ENCODE measurements at places on chromosomes 5 and 9.

DNA sequence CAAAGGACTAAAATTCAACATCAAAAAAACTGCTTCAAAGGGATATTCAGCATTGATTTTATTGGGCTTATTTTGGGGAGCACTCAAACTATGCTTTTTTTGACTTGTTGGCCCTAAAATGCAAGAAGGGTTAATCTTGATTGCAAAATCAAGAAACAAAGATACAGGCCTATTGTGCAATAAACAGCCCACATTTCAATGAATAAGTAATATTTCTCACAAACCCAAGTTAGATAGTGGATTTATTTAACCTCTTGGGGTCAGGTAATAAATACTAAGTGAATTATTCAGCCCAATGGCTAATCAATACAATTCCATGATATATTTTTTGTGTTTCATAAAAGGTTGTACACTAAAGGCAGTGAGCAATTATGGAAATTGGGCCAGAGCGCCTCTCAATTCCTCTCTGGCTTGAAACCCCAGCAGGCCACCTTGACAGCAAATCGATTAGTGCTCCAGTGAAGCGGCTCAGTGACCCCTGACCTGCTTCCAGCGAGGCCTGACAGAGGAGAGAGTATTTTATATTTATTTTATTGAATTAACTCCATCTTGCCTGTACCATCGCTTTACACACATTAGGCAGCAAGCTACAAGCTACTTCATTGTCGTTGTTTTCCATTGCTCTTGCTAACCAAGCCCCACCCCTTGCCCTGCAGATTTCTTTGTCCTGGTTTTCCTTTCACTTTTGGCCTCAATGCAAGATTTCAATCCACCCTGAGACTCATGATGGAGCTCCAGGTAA, 65.5 kb downstream of the EBF1 start:
- no peak for DNase-seq

DNA sequence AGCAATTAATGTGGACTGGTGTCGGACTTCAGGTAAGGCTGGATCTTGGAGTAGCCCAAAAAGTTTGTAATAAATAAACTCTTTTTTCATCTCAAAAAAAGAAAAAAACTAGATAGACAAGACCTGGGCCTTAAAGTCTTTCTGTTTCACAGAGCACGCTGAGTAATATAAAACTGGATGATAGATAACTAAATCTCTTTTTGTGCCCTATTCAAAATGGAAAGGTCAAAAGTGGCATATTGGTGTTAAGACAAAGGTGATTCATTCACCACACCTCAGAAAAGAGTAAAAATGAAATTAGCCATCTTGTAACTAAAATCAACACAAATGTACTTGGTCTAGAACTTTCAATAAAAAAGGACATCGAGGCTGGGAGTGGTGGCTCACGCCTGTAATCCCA, 30.3 kb upstream of the RFK start:
- no peak for DNase-seq

DNA sequence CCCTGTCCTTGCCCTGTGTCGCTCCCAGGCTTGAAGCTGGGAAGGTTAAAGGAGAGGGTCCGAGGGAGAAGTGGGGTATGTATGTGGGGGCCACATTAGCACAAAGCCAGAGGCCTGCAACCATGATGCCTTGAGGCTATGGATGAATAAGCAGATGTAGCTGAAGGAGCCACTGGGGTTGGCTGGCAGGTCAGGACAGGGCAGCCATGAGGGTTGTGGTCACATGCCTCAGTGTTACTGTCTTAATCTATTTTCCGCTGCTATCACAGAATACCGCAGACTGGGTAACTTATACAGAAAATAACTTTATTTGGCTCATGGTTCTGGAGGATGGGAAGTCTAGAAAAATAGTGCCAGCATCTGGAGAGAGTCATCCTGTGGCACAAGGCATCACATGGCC, 9.2 kb upstream of the GRHPR start:
- DNase-seq = no peak

GRCh38 chr5:112201141-112201540, 217.9 kb downstream of the EPB41L4A start:
- no peak for DNase-seq

GRCh38 chr5:37839407-37840052, at the start of gene GDNF:
Gene GDNF, minus strand, starts transcription at chr5:37840041. Its CDS starts 5,245 bp downstream, at chr5:37834796.
- no peak for DNase-seq

DNA sequence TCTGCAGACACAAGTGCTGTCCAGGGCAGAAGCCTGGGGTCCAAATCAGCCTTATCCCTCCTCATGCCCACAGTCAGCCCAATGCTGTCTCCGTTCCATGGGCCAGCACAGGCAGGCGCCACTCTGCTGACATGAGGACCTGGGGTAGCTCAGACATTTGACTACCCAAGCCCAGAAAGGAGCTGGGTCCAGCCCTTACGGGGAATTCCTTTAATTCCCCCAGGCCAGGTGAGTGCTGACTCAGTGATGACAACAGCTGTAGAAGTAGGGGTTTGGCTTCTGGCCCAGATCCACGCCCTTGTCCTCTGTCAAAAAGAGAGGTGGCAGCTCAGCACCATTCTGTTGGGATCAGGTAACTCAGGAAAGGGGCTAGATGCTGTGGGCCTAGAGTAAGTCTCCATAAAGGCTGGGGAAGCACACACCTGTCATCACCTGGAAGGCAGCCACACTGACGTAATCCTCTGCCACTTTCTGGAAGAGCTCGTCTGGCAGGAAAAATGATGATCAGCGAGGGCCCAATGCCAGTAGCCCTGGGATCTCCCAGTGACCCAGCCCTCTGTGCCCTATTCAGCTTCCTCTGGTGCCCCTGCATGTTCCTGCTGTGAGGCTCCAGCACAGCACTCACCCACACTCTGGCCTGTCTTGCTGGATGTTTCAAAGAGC, 1.9 kb downstream of the RAB24 start:
- peak; percentile 88 for DNase-seq

DNA sequence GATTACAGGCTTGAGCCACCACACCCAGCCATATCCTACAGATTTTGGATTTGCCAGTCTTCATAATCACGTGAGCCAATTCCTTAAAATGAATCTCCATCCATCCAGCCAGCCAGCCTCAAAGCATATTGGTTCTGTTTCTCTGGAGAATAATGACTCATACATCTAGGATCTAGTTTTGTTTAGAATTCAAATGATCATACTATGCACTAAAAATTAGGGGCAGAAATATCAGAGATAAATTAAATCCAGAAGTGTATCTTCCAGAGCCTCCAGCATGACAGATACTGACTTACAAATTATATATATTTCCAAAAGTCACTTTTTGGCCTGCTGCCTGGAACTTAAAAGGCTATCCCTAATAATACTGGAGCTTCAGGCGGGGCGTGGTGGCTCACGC, 119.1 kb upstream of the NR5A1 start:
- no peak for DNase-seq

- DNase-seq = no peak
Observed at GRCh38 chr9:711761-712553, 129.5 kb upstream of the DMRT1 start.

DNA sequence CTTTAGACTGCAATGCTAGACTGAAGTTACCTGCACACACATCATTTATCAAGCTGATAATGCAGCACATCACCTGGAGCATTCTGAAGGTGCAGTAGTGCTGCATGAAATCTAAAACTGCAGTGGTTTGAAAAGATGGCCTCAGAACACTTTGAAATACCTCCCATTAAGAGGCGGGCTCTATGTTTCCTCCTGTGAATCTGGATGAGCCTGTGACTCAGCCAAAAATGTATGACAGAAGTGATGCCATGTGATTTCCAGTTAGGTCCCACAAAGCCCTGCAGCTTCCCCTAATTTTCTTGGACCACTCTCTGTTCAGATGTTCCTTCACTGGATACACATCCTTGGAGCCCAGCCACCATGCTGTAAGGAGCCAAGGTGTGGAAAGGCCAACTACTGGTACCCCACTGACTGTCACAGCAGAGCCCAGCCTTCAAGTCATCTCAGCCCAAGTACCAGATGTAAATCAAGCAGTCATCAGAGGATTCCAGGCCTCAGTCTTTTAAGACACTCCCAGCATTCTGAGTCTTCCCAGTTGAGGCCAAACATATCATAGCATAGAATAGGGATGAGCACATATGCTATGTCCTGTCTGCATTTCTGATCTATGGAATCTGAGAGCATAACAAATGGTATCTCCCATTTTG, 27.2 kb upstream of the DEPDC1B start:
- DNase-seq = no peak

GRCh38 chr9:18922161-18922885, 110.7 kb downstream of the SAXO1 start:
- DNase-seq = no peak

GRCh38 chr5:143672806-143673205, 139.2 kb upstream of the HMHB1 start:
- DNase-seq = no peak

- DNase-seq = no peak
Observed at GRCh38 chr9:128723352-128723865, 518 bp downstream of the ZDHHC12 start.

DNA sequence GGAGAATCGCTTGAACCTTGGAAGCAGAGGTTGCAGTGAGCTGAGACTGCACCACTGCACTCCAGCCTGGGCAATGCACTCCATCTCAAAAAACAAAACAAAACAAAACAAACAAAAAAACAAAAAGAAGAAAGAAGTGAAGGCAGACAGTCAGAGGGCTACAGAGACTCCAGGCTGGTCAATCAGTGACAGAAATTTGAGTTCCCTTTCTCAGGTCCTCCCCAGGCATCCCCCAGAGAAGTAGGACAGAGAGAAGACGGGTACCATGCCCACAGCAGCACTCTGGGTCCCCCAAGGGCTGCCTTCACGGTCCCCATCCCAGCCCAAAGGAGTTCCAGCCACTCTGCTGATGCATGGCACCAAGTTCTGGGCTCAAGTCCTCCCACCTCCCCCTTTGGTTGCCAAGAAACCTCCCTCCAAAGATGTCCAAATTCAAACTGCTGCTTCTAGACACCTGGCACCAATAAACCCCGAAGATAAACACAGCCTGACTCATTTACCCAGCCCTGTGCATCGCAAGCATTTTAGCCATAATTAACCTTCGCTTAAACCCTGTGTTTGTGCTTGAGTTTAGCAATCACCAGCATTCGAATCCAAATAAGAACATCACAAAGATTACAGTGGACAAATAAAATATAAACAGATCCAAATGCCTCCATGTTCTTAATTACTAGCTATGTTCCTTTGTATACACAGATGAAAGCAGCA, 24.0 kb downstream of the SEMA4D start:
- peak; percentile 25 for DNase-seq

DNA sequence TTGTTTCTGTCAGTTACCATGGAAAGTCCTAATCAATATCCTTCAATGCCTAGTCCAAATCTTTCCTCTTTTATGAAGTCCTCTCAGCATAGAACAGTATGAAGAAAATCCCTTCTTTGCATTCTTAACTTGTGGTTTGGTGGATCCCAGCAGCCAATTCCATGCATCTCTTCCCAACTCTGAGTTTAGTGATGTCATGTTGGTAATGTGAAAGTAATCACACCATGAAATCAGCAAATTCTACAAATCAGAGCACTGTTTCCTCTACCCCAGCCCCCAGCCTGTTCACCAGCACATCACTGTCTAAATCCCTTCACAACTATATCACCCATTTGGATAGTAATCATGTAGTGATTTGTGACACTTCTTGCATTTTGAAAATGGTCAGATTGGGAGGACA, 4.7 kb upstream of the C1QTNF2 start:
- DNase-seq = no peak

GRCh38 chr9:93009337-93010015, 49.0 kb upstream of the SUSD3 start:
- DNase-seq = no peak

GRCh38 chr9:105257809-105258208, 13.4 kb downstream of the SLC44A1 start:
- peak; percentile 5 for DNase-seq

- DNase-seq = no peak
Observed at GRCh38 chr9:94758031-94758430, 31.5 kb downstream of the AOPEP start.

DNA sequence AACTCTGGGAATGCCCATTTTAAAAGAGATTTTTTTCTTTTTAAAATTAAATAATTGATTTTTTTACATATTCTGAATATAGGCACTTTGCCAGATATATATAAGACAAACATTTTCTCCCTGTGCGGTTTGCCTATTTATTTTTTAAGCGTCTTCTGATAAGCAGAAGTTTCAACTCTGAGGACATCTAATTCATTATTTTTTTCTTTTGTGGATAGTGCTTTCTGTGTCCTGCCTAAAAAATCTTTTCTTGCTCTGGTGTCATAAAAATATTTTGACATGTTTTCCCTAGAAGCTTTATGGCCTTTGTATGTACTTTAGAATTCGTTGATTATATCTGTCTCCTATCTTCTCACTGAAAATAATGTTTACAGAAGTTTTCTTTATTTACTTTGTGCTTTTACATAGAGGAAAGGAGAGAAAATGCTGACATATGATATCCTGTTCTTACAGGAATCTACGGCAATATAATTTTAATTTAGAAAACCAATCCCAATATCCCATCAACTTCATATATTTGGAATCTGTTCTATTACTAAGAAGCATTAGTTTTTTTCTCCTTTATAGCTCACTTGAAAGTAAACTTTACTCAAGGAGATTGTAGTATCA, 111.9 kb upstream of the EFNA5 start:
- DNase-seq = no peak

DNA sequence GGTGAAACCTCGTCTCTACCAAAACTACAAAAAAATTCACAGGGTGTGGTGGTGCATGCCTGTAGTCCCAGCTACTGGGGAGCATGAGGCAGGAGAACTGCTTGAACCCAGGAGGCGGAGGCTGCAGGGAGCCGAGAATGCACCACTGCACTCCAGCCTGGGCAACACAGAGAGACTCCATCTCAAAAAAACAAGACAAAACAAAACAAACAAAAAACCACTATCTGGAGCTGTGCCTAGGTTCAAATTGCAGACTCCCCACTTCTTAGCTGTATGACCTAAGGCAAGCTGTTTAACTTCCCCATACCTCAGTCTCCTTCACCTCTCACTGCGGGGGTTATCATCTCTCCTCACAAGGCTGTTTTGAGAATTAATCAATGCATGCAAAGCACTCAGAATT, 68.0 kb downstream of the MAPKAP1 start:
- no peak for DNase-seq

DNA sequence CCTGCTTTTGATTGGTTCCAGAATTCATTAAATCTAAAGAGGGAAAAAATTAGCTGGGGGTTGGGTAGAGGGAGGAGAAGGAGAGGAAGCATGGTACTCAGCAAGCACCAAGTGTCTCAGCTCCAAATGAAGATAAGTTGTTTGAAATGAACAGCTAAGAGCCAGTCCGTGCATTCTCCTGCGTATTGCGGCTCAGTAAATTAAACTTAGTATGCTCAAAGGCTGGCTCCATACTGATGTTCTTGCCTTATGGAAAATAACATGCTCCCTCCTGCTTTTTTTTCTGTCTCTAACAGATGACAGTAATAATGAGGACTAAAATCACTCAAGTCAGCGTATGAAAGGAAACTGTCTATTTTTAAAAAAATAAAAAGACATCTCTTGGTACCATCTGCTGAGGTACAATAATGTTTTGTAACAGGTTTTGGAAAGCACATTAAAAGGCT, 161.0 kb downstream of the SPATA31D1 start:
- DNase-seq = no peak

DNA sequence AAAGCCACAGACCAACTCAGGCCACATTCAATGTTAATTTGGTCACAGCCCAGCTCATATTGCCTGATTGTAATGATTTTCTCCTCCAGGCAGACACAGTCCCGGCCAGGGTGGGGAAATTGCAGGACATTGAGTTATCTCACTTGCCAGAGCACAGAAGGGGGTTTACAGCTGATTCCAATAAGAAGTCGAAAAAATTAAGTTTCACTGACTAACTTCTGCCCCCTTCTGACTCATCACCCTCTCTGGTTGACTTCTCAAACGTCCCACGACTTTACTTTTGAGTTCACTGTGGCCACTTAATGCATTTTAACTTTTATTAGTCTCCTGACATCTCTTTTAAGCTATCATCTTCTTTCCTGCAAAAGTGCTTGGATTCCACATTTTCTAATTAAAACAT, 321.4 kb upstream of the WWC1 start:
- DNase-seq = no peak

GRCh38 chr9:117869712-117870111, 165.5 kb downstream of the TLR4 start:
- no peak for DNase-seq

Measured in HT-29 (cell line).